B cell (primary cell): ENCODE measurements at places on chromosomes 16 and 17. TPM values are rescaled to one million over a fixed set of nuclear protein-coding genes. Genes with fewer than 3 reads are reported as not detected.
A peak's percentile ranks its signal among the peaks of the same experiment; 100 is the strongest.

DNA sequence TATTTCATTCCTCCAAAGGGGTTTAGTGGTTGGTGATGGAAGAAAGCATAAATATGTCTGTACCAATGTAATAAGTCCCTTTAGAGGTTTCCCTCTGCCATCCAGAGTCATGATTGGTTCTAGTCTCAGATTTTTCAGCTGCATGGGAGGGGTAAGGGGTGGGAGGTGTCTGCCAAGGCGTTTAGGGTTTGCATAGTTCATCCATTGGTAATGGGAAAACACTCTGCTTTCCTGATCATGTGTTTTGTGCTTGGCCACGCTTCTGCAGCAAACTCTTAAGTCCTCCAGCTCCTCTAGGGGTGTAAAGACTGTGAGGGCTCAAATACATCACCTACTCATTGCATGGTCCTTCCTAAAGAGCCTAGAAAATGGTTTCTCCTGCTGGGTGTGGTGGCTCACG, 29.8 kb downstream of the LIG3 start:
- no peak for DNase-seq

Gene MYO18A
- total RNA-seq, result 155 and 169 TPM in 2 replicates

- peak; percentile 48 for DNase-seq
These were observed 35.5 kb upstream of the ZC3H18 start for GRCh38 chr16:88534638-88535190.

DNA sequence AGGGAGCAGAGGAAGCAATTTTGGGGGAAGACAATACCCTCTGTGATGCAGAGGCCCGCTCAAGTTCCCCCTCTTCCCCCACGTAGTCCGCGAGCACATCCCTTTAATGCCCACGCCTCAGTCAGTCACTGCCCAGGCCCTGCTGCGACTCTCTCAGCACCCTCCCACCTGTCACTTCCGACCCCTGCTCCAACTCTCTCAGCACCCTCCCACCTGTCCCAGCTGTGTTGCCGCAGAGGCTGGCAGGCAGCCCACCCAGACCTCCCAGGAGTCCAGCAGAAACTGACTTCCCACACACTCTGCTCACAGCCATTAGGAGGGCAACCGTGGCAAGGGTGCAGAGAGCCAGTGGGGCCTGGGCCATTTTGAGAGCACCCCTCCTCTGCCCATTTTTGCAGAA, 92.7 kb downstream of the WSCD1 start:
- no peak for DNase-seq

GRCh38 chr16:56012482-56012811, 137.3 kb upstream of the CES5A start:
- no peak for DNase-seq

GRCh38 chr17:36937959-36938565, 787 bp downstream of the LHX1 start:
- DNase-seq, result peak; percentile 67
